ENCODE measurements at places on chromosomes 5 and 9.

- no peak for DNase-seq
Measured at GRCh38 chr9:16624744-16625117, 245.7 kb downstream of the BNC2 start.

DNA sequence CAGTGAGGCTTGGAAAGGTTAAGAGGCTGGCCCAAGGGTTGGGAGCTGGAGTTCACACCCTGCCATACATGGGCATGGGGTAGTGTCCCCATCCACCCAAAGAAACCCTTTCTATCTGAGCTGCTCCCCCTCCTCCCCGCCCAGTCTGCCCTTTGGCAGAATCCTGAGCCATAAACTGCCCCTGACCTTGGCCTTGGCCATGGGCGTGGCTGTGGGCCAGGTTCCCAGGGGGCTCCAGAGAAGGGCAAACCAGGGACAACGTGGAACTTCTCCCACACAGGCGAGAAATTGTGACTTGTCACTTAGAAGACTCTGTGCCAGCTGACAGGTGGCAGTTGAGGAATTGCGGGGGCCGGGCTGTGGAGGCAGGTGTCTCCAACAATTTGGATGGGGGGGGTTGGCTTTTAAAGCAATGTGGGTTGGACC is 4.8 kb downstream of the FAM78A start:
- DNase-seq: no peak

DNA sequence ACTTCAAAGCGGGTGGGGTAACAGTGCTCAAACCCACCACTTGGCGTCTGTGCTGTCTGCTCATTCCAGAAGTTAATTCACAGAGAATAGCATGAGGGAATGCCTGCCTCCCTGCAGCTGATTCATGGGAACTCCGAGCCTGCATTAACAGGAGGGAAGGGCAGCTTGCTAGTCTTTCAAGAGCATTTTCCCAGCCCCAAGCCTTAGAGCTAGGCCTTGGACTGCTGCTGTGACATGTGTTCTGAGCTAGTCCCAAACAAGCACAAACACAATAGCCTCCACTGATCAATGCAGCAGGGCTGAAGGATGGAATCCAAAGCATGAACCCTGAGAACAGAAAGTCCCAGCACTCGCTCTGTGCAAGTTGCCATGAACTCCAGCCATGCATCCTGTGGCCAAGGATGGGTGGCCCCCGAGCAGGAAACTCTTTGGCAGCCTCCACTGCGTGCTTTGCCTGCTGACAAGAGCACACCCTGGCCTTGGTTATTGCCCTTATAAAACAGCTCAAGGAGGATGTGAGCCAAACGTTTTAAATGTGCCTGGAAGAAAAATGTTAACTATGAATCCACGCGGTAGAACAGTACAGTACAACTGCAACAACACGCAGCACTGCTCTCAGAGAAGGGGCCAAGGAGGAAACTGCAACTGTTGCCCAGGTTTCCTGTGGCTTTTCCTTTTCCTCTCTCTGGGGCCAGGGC is 653.1 kb upstream of the KLF4 start:
- no peak for DNase-seq

DNA sequence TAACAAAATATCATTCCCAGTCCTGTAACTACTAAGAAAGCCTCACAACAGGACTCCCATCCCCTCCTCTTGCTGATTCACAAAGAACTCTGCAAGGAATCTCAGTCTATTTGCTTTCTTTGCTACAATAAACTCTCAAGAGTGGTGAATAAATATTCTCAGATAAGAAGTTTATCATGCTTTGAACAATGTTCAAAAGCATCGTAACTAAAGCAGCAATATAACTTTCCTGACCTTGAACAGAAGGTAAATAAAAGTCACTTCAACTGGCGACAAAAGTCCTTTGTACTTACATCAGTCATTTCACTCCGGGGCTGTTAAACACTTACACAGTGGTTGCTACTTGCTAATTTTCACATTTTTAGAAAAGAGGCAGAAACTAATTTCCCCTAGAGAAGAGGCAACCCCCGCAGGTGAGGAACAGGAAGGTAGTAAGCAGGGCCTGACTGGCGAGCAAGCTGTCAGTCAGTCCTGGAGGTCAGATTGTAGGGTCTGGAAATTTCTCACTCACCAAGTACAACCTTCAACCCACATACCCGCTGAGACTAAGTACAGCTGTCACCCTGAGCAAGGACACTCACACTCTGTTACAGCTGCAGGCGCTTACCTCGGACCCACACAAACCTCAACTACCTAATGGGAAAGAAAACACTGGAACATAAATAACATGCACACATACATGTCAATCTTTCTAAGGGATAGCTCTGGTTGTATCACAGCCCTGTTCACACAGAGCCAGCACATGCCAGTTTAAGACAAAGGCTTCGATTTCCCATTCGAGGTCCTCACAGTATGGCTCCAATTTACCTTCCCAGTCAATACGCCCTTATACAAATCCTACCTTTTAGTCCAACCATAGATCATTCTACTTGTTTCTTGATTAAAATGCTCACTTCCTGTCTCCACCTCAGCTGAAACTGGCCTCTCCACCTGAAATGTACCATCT is 104.6 kb upstream of the RETREG1 start:
- no peak for DNase-seq

GRCh38 chr9:8677741-8678140 is 878.2 kb upstream of the DMAC1 start:
- DNase-seq: no peak

GRCh38 chr5:77995793-77996409 is 219.8 kb upstream of the TBCA start:
- no peak for DNase-seq

DNA sequence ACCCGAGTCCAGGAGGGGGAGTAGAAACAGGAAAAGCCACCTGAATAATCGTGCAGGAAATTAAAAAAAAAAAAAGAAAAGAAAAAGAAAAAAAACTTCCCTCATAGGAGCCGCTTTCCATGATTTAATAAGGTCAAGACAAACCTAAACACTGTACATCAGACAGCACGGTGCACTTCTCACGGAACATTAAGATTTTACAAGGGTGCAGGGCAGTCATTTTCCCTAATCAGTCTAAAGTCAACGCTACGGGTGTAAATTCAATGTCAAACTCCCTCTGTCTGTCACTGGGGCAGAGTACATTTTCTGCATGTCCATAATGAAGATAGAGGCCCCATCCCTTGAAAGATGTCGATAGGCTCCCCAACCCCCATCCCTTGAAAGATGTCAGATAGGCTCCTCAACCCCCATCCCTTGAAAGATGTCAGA is 139.7 kb downstream of the TSSK1B start:
- no peak for DNase-seq

GRCh38 chr9:16869131-16869881 is 1.2 kb downstream of the BNC2 start:
- DNase-seq: no peak

DNA sequence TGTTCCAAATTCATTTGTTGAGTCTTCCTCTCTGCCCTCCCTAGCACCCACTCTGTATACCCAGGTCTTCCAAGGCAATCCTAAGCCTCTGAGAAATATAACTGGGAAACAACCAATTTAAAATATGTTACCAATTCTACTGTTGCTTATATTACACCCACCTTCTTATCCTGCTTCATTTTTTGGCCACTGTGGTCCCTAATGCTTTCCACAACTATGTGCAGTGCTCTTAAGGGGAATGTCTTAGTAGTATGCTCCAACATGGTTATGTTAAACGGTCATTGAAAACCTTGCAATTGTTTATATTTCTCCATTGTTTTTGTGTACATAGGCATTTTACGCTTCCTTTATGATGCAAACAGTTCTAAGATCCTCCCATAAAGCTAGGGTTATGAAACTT is 273.1 kb upstream of the HAPLN1 start:
- DNase-seq: no peak

DNA sequence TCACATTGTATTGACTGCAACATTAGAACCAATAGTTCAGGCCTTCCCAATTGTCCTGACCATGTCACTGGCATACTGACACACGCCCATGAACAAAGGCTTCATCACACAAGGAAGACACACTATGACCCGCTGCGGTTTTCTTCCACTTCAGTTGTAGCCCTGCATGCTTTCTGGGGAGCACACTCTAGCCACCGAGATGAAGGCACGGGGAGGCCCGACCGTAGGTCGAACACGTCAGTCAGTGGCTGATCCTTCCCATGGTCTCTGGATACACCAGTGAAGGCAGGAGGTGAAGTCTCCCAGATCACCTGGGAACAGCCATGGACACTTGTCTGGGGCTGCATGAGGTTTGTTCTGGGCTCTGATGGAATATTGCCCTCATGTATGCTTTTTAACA is 224.7 kb downstream of the FSTL4 start:
- DNase-seq: no peak

GRCh38 chr9:6944896-6945295 is 187.1 kb downstream of the KDM4C start:
- DNase-seq: no peak

DNA sequence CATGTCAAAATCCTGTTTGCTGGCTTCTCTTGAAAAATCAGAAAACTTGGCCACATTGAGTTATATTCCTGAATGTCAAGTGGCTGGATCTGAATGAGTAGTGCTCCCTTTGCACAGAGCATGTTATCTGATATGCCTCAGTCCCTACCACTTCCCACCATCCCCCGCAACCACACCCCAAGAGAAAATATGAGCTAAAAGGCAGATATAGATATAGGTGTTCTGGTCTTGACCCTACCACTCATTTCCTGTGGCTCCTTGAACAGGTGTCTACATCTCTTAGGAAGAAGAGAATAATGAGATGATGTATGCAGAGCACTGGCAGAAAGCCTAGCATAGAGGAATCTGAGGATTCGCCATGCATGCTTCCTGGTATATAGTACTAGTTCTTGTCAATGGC is 6.6 kb upstream of the CYSTM1 start:
- no peak for DNase-seq

GRCh38 chr9:20256284-20256948 is 365.9 kb downstream of the MLLT3 start:
- no peak for DNase-seq

- no peak for DNase-seq
Measured at GRCh38 chr9:108316066-108316465, 539.7 kb downstream of the ACTL7B start.

DNA sequence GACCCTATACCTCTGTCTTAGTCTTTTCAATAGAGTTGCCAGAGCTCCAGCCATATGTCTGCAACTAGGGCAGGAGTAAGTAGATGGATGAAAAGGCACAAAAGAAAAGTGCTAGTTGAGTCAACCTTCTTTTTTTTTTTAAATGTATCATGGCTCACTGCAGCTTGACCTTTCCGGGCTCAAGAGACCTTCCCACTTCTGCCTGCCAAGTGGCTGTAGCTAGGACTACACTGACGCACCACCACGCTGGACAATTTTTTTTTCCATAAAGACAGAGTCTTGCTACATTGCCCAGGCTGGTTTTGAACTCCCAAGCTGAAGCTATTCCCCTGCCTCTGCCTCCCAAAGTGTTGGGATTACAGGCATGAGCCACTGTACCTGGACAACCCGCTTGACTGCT is 27.3 kb downstream of the FOXE1 start:
- no peak for DNase-seq

DNA sequence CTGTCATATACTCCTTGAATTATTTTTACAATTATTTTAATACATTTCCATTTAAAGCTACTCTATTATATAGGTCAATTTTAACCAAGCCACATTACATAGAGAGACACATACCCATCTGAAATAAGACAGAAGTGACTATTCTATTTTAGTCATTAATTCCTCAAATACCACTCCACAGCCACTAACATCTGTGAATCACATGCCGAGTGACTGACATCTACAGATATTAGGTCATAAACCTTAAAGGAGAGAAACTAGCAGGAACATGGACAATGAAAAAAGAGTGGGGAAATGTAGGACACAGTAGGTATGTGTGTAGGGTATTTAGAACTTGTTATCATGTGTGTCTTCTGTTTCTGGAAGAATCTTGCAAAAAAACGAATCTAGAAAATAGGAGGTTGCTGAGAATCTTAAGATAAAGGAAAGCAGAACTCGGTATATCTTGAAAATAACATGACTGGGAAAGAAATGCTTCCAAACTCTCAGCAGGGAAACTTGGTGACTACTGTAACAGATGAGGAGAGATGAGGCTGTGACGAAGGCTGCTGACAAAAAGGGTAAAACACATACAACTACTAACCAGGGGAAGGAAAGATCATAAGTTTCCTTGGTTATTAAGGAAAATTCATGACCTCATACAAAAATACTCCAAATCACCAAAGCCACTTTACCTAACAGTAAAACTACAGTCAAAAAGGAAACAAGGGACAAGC is 84.6 kb downstream of the PLPP1 start:
- DNase-seq: no peak

GRCh38 chr9:19875291-19875920 is 86.6 kb upstream of the SLC24A2 start:
- DNase-seq: no peak

DNA sequence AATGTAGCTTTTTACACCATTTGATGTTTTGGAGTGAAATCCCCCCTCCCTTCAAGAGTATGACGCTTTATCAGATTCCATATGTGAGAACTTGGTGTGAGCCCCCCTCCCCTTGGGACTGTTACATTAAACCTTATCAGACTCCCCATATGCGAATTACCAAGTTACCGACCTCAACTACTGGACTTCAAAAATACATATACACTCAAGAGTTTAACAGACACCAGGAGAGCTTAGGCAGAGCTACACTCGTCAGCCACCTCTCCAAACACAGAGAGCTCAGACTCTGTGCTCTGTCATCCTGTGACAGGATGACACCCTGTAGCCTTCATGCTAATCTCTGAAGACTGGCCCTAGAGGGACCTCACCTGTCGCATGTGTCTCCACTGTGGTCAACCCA is 50.2 kb downstream of the FAM114A2 start:
- no peak for DNase-seq

- DNase-seq: no peak
Measured at GRCh38 chr9:13478160-13478559, 198.7 kb upstream of the MPDZ start.

DNA sequence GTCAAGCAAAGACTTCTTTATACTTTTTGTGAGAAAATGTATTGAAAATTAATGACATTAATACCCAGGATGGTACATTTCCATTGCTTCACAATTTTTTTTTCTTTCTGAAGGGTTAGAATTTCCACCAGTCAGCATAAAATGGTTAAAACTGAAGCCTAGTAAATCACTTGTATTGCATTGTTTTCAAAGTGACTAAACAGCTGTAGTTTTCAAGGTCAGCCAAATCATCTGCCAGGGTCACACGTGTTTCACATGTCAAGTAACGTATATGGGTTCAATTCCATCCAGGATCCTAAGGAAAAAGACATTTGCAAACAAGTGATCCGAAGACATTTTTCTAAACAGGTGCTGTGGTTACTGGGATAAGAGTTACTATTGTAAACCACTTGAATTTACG is 574.2 kb downstream of the RAB3C start:
- no peak for DNase-seq

DNA sequence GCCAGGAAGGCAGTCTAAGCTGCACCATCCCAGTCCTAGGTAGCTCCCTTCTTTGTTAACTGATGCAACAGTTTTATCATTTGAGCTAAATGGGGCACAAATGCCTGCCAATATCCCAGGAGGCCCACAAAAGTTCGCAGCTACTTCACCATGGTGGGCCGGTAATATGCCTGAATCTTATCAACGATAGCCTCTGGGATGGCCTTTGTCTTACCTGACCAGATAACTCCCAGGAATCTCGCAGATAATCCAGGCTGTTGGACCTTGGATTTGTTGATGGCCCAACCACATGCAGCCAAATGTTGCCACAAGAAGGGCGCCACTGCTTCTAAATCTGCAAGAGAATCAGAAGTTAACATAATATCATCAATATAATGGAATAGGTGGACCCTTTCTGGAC is 83.8 kb upstream of the ATP10B start:
- no peak for DNase-seq

- DNase-seq: no peak
Measured at GRCh38 chr9:104971511-104971910, 43.6 kb upstream of the ABCA1 start.

All from activated CD8-positive, alpha-beta memory T cell treated with anti-CD3 and anti-CD28 coated beads, Interleukin-2, amount 50 U/mL, for 4 hours (primary cell).